M059J (cell line): ENCODE measurements at places on chromosomes 16 and 17. TPM values are rescaled to one million over a fixed set of nuclear protein-coding genes. Genes with fewer than 3 reads are reported as not detected.

DNASE1L2 gene
- 0.64 TPM in 1 of 2 replicates, not detected in the other for total RNA-seq

PLEKHM1 gene
- total RNA-seq, result 9.9 and 31.3 TPM in 2 replicates

SHISA6 gene
- not detected in 2 replicates for total RNA-seq

RPH3AL gene
- total RNA-seq, result 0.81 and 5.5 TPM in 2 replicates

CCL17 gene
- total RNA-seq, result not detected in 2 replicates

RPAIN gene
- 30.7 and 55.3 TPM in 2 replicates for total RNA-seq

ZG16B gene
- total RNA-seq, result 0.12 and 3.9 TPM in 2 replicates

TM4SF5 gene
- not detected in 2 replicates for total RNA-seq

CCR7 gene
- not detected in 2 replicates for total RNA-seq

CCDC200 gene
- total RNA-seq, result not detected in 2 replicates

PLXDC1 gene
- total RNA-seq, result 0.81 and 1.2 TPM in 2 replicates

TVP23A gene
- 0.10 TPM in 1 of 2 replicates, not detected in the other for total RNA-seq

BRIP1 gene
- total RNA-seq, result 13.2 and 20.8 TPM in 2 replicates

GALR2 gene
- 0.30 and 0.96 TPM in 2 replicates for total RNA-seq

KRT31 gene
- total RNA-seq, result not detected in 2 replicates

CACNA1G gene
- total RNA-seq, result 0.15 TPM in 1 of 2 replicates, not detected in the other

SMTNL2 gene
- not detected in 2 replicates for total RNA-seq

CD300E gene
- not detected in 2 replicates for total RNA-seq

CNTNAP4 gene
- not detected in 2 replicates for total RNA-seq

STAT5B gene
- total RNA-seq, result 16.9 and 28.2 TPM in 2 replicates
